Activated T-helper 1 cell treated with anti-CD3 and anti-CD28 coated beads, Interleukin-2, amount 50 U/mL, for 16 hours (primary cell): ENCODE measurements at places on chromosomes 6 and 20.

DNA sequence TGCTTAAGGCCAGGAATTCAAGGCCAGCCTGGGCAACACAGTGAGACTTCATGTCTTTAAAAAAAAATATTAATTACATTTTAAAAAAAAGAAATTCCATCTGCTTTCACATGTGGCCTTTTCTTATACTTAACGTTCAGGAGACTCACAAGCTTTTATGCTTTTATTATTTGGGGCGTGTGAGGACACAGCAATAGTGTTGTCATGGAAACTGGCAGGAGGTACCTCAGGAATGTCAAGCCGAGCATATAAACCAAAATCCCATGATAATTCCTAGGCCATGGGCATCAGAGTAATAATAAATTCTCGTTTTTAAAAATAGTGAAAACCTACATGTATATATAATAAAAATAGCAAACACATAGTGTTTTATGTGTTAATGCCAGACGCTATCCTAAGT is 89.8 kb downstream of the IYD start:
- no peak for DNase-seq

DNA sequence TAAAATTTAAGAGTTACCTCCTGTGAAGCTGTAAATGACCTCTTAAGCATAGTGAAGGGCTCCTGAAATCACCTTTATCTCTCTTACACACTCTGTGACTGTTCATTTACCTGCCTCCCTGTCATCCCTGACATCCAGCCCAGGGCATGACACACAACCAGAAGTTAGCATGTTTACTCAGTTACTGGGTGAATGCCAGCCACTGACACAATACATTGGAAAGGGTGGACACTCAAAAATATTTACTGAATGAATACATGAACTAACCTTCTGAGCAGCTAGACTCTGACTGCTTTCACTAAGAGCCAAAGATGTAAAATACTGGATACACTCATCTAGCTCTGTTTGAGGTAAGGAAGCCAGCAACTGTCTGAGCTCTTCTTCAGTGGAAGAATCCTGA is 25.3 kb downstream of the SERAC1 start:
- DNase-seq: no peak

DNA sequence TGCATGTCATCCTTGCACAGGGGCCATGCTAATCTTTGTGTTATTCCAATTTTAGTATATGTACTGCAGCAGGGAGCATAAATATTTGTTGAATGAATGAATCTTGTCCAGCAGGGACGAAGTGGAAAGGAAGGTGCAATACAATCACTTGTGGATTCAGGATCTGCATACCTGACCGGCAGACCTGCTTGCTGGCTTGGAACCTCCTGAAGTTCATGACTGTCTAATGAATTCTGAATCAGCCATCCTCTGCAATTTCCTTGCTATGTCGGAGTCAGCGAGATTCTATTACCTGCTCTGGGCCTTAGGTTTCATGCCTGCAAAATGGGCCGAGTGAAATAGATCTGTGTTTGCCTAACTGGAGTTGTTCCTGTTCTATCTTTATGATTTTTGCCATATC is 17.4 kb upstream of the NCOA3 start:
- DNase-seq: no peak

DNA sequence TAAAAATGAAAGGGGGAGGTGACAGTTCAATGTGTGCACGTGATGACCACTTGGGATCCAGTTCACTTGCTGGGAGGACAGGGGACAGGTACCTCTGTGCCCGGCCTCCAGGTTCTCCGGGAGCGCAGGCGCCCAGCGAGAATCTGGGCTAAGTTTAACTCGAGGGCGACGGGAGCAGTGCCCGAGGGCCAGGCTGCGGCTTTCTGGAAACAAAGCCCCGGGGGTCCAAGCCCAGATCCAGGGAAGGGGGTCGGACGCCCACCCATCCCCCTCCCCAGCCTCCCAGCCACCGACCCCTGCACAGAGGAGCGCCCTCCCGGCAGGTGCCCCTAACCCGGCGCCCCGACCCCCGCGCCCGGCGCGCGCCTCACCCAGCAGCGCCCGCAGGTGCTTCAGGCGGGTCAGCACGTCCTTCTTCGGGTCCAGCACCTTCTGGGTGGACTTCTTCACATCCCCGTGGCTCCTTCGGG is 405 bp downstream of the RALGAPA2 start:
- DNase-seq: peak; percentile 2
